ELR (cell line): ENCODE measurements at places on chromosomes 16 and 17.

DNA sequence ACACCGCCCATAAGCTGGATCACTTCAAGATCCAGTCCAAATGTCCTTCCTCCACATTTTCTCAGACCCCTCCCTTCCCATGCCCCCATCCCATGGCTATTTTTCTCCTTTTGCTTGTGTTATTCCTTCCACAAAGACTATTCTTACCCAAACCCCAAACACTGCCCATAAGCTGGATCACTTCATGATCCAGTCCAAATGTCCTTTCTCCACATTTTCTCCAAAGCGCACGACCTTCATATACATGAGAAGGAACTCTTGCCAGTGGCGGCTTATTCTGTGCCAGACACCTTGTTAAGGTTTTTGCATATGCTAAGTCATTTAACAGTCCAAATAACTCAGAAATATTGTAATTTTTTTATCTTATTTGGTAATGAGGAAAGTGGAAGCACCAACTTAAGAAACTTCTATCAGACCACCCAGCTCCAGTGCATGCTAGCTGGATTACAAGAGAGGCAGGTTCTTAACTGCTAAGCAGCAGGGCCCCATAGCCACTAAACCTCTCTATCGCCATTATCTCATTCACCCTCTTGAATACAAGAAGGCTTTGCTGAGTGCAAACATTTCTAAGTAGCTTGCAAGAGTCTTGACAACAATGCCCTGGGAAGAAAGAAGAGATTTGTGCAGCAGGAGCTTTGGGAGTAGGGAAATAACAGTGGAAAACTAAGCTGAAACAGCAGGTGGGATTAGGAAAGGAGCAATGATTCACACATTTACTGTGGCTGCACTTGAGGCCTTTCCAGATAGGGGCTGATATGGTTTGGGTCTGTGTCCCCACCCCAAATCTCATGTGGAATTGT, 428.2 kb upstream of the MAF start:
- no peak for DNase-seq

- DNase-seq, result no peak
These were observed 7.1 kb downstream of the SRCAP start for GRCh38 chr16:30706046-30706445.

DNA sequence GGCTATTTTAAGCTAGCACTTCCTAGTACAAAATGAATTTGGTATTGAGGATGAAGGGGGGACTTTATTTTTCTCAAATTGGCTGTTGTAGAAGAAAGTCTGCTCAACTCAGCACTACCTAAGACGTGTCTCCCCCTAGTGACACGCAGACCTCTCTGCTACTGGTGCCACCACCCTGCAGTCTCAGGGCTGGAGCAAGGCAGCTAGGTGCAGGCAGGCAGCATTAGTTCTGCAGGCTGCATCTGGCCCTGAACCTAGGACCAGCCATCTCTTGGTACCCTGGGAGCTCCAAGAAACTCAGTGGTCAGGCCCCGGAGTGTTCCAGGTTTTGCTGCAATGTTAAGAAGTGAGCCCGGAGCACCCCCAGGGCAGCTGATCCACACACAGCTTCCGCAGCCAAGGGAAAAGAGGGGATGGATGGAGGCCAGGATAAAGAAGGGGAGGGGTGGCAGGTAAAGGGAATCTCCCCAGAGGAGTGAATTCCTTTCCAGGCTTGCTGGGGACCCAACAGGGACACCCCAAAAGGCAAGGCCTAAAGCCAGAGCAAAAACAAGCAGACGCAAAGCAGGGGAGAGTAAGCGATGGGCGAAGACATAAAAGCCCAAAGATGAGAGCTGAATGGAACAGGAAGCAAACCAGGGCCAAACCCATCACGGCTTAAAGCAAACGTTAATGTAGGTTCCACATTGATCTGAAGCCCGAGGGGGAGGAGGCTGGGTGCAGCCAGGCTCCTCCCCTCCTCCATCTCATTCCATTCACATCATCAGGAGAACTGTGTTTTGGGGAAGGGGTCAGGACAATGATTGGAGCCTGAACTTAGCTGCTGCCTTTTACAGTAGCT, 200.5 kb downstream of the ZFHX3 start:
- peak; percentile 54 for DNase-seq

DNA sequence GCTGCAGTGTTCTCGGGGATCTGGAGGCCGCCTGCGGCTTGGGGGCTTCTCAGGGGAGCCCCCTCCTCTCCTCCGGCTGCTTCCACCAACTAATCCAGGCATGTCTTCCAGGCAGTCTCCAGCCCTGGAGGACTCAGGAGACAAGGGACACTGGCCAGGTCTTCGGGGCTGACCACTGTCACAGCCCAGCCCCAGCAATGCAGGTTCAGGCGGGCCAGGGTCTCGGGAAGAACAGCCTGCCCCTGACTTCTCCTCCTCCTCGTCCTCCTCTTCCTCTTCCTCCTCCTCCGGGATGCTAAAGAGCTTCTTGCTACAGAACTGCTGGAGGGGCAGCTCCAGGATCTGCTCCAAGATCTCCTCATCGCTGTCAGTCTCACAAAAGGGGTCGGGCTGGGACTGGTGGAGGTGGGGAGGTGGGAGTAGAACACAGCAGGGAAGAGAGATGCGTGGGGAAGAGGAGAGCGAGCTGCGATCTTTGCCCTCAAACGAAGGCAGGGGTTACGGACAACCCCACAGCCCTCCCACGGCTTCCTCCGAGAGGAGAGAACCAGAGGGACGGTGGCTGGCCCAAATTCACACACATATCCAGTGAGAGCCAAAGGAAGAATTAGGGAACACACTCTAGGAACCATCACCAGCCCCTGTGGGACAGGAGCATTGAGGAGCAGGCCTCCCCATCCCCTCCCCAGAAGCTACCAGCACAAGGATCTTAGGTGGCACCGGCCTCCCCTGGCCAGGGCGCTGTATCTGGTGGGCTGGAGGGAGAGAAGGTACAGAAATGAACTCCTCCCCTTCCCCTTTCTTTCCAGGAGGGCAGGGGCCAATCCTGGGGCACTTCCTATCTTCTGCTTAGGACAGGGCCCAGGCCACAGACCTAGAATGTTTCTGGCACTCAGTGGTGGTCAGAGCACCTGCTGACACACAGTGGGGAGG, 19.3 kb downstream of the TSPOAP1 start:
- no peak for DNase-seq

DNA sequence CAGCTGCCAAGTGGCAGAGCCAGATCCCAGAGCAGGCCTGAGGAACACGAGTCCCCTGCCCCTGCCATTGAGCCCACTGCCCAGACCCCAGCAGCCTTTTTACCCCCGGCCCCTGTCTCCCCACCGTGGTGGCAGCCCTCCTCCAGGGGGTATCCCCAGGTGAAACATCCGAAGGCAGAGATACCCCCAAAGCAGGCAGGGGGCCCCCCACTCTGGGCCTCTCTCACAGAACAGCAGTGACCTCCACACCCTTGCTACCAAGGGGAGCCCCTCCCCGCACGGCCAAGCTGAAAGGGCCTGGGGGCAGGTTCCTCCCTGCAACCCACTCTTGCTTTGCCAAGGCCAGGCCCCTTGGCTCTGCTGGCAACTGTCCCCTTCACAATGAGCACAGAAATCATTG, 142.2 kb downstream of the ENGASE start:
- no peak for DNase-seq

GRCh38 chr16:6148361-6148760, 1050.8 kb upstream of the EEF2KMT start:
- no peak for DNase-seq

DNA sequence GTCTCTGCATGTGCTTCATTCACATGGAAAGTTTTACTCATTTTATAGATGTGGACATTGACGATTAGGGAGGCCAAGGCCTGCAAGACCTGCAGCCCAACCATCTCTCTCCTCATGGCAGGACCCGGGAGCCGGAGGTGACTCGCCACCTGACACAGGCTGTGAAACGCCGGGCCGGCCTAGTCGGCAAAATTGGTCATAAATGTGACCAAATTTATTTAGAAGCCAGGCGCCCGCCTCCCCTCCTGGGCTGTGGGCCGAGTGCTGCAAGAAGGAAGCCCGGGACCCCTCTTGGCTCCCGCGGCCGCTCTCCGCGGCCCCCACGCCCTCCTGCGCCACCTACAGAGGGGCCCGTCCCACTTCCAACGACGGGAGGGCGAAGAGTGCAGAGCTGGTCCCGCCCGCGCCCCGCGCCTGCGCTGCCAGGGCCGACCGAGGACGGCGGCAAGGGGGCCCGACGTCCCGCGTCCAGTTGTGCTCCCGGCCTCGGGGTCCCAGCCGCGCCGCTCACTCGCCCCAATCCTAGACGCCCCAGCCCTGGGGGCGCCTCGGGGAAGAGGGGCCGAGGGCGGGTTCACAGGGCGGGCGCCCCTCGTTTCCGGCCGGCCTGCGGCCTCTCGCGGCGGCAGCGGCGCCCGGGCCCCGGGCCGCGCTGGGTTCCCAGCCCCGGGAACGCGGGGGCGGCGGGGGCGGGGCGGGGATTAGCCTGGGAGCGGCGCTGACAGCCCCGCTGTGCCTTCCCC, 47.5 kb downstream of the WNT3 start:
- DNase-seq, result peak; percentile 75

- no peak for DNase-seq
These were observed 10.0 kb downstream of the SUPT4H1 start for GRCh38 chr17:58341861-58342475.

- no peak for DNase-seq
These were observed 171.4 kb downstream of the COPRS start for GRCh38 chr17:31687505-31688126.

- DNase-seq, result no peak
These were observed 13.3 kb downstream of the CAPN15 start for GRCh38 chr16:540645-541340.

GRCh38 chr16:47574091-47575054, 113.2 kb downstream of the PHKB start:
- peak; percentile 60 for DNase-seq

GRCh38 chr17:18253187-18253884, 5.2 kb downstream of the FLII start:
- no peak for DNase-seq

- DNase-seq, result no peak
These were observed 22.2 kb upstream of the RHOT1 start for GRCh38 chr17:32120141-32120540.

- DNase-seq, result no peak
These were observed 99.6 kb downstream of the ADCY9 start for GRCh38 chr16:4016658-4017057.

DNA sequence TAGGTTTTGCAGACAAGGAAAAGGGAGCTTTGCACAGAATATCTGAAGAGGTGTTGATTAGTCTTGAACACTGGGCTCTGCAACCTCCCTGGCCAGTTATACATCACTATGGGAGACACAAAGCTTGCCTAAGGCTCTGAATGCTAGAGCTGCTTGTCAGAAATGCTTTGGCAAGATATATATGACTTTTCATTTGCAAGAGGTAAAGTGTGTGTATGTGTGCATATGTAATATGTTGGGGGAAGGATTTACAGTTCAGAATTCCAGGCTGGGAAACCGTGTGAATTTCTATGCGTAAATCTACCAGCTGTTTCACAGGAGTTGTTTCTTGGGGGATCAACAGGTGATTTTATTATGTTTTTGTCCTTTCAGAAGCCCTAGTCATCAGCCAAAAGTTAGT, 350.9 kb downstream of the TMEM114 start:
- DNase-seq, result no peak

- DNase-seq, result no peak
These were observed 62.1 kb upstream of the ADAMTS18 start for GRCh38 chr16:77496934-77497333.

- peak; percentile 70 for DNase-seq
These were observed 14.8 kb upstream of the GPATCH8 start for GRCh38 chr17:44518032-44518431.

GRCh38 chr17:2028737-2029136, 1.2 kb upstream of the DPH1 start:
- no peak for DNase-seq

DNA sequence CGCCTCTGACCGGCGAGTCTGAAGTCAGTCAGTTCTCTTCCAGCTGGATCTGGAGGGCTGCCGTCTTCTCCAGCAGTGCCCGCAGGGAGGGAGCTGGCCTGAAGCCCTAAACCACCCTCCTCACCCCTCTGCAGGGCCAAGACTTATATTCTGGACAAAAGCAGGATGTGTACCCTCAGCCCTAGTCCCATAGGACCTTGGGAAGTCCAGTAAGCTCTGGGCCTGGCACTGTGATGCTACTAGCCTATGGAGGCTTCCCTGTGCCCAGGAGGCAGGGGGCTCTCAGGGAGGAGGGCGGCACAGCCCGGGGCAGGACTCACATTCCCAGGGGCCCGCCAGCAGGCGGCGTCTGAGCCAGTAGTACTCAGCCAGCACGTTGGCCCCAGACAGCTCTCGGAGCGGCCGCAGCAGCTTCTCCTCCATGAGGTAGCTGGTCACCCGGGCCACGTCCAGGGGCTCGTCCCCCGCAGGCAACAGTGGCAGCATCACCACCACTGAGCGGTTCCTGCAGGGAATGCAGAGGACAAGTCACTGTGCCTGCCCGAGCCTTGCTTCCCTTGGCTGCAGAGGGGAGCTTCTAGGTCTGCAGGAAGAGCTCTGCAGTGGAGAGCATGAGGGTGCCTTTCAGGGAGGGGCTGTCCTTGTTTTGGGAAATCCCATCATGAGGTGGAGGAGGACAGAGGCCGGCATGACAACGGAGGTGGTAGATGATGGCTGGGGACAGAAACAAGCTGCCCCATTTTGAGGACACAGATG, 41.7 kb downstream of the RMI2 start:
- DNase-seq, result no peak

DNA sequence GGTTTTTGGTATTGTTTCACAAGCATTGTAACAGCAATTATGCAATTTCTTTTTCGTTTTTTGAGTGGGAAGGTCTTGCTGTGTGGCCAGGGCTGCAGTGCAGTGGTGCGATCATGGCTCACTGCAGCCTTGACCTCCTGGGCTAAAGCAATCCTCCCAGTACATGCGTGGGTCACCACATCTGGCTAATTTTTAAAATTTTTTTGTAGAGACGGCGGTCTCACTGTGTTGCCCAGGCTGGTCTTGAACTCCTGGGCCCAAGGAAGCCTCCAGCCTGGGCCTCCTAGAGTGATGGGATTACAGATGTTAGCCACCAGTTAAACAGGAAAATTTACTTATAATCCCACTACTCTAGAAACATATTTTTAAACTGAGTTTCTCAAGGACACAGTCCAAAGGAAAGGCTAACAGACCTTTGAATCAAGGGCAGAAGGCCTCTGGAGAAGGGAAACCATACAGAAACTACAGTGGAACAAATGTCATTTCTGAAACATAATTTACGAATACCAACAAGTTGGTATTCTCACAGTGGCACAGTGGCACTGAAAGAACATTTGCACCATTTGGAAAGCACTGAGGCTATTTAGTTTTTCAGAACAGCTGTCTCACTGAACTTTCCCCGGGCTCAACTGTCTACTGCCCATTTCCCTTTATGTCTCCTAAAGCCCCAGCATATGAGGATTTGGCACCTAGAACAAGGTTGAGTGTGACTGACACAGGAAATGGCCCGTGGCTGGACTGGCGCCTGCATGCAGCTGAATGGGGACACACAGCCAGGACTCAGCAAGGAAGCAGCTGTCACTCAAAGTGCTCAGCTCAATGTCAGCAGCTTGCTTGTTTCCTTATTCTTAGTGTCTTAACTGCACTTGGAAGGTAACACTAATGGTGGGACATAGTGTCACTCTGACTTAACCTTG, 2.8 kb upstream of the PRKAR1A start:
- no peak for DNase-seq

DNA sequence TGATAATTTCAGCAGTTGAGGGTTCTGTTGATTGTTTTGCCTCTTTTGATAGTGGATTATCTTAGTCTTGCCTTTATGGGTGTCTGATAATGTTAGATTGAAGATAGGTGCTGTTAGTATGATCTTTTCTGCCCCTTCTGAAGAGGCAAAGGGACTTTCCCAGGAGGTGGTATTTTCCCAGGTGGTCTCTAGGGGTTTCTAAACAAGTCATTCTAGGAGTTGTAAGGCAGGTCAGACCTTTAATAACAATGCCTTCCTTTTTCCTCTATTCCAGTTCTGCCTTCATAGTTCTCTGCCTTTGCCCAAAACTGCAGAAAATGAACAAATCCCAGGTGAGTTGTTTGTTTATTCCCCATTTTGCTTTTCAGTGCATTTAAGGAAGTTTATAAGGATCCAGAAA, 4.3 kb downstream of the ZFP1 start:
- no peak for DNase-seq
